ENCODE measurements at places on chromosomes 1 and 21. TPM values are rescaled to one million over a fixed set of nuclear protein-coding genes. Genes with fewer than 3 reads are reported as not detected.

DMBX1 gene
- not detected for total RNA-seq

RUSC1 gene
- total RNA-seq, result 26.8 TPM

FAM167B gene
- total RNA-seq, result 1.6 TPM

AJAP1 gene
- total RNA-seq, result 0.46 TPM

F13B gene
- total RNA-seq, result not detected

MRPL55 gene
- 36.7 TPM for total RNA-seq

DNA sequence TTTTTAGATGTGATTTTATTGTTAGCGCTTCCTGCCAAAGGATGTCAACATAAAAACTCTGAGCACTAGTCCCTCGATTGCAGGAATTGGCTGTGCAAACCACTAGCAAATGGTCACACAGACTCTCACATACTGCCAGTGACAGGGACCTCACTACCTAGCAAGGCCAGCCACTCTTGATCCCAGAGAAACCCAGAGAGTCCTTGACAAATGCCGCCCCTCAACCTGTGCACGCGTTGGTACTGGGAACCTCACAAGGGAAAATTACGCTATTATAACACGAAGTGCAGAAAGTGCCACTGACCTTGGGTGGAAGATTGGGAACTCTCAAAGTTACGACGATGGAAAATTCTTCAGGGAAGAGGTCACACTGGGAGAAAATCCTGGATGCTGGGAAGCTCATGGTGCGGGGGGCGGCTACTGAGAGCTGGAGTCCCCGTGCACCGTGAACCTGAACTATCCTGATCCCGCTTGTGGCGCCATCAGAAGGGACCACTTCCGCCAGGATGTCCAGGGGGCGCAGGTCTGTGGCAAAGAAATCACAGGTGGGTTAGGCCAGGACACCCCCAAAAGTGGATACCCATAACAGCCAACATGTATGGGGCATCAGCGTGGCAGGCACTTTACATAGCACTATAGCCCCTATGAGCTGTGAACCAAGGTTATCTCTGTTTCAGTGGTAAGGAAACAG lies 5.9 kb upstream of the KRTAP10-4 start:
- peaks cover 14% of the 10 kb centered on the region for H3K4me1 ChIP-seq
- no peak overlapping the region for H3K4me3 ChIP-seq
- no peaks in the 10 kb centered on the region for H3K27me3 ChIP-seq
- no peaks in the 10 kb centered on the region for H3K36me3 ChIP-seq
- H3K27ac ChIP-seq, result no peak overlapping the region
- DNase-seq, result no peak

- no peaks in the 10 kb centered on the region for H3K4me1 ChIP-seq
- no peak overlapping the region for H3K27ac ChIP-seq
- H3K36me3 ChIP-seq, result no peaks in the 10 kb centered on the region
- no peak for DNase-seq
- H3K4me3 ChIP-seq, result no peak overlapping the region
Measured at GRCh38 chr1:60141276-60141675, 67.7 kb upstream of the C1orf87 start.

DNA sequence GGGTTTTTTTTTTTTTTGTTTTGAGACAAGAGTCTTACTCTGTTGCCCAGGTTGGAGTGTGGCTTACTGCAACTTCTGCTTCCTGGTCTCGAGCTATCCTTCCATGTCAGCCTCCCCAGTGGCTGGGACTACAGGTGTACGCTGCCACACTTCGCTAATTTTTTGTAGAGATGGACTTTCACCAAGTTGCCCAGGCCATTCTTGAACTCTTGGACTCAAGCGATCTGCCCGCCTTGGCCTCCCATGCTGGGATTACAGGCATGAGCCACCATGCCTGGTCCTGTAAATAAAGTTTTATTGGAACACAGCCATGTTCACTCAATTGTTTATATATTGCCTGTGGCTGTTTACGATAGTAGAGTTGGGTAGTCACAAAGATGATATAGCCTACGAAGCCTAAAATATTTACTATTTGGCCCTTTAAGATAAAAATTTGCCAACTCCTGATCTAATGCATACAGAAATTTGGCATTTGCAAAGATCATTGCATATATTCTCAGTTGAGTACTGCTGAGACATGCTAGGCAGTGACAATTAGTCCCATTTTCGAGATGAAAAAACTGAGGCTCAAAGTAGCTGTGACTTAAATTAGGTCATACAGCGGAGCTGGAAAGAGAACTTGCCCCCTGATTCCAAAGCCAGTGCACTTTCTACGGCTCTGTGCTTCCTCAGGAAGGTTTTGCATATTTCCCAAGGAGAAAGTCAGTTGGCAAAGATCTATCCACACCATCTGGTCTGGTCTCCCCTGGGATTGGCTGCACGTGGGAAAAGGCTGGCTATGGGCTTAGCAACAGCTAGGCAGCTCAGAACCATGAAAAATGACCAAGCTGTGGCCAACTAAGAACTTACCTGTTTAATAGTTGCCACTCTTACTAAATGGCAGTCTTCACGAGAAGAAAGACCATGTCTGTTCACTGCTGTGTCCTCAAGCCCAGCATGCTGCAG lies 19.4 kb downstream of the MECR start:
- no peak for DNase-seq
- H3K4me3 ChIP-seq, result no peak overlapping the region
- peaks cover 3% of the 10 kb centered on the region for H3K36me3 ChIP-seq
- H3K4me1 ChIP-seq, result no peaks in the 10 kb centered on the region
- H3K27ac ChIP-seq, result no peak overlapping the region

DNA sequence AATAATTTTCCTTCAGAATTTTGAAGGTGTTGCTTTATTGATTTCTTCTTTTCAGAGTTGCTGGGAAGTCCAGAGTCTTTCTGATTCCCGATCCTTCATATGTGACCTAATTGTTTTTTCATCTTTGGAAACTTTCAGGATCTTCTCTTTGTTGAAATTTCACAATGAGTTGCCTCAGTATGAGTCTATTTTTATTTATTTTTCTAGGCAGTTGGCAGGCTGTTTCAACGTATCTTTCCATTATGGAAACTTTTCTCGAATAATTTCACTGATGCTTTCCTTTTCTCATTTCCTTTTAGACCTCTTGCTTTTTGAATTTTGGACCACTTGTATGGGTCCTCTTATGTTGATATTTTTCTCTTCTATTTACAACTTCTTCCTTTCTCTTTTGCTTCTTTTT lies 354.3 kb downstream of the TGFB2 start:
- no peaks in the 10 kb centered on the region for H3K36me3 ChIP-seq
- H3K27me3 ChIP-seq, result no peaks in the 10 kb centered on the region
- H3K27ac ChIP-seq, result no peak overlapping the region
- no peak for DNase-seq
- no peak overlapping the region for H3K4me3 ChIP-seq

DNA sequence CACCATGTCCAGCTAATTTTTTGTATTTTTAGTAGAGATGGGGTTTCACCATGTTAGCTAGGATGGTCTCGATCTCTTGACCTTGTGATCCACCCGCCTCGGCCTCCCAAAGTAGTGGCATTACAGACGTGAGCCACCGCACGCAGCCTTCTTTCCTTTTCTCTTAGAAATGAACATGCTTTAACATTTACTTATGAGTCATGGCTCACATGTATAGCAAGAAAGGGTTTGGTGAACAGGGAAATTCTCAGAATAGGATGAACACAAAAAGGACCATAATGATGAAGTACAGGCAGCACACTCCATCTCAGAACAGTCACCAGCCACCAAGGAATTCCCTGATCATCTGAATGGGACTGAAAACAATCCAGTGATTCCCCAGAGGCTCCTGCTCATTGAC lies 9.4 kb upstream of the VAMP4 start:
- H3K27ac ChIP-seq, result peak overlapping the region; percentile 85
- H3K4me3 ChIP-seq, result no peak overlapping the region
- peaks cover 5% of the 10 kb centered on the region for H3K4me1 ChIP-seq
- no peaks in the 10 kb centered on the region for H3K36me3 ChIP-seq
- no peak for DNase-seq
- H3K27me3 ChIP-seq, result no peaks in the 10 kb centered on the region

DNA sequence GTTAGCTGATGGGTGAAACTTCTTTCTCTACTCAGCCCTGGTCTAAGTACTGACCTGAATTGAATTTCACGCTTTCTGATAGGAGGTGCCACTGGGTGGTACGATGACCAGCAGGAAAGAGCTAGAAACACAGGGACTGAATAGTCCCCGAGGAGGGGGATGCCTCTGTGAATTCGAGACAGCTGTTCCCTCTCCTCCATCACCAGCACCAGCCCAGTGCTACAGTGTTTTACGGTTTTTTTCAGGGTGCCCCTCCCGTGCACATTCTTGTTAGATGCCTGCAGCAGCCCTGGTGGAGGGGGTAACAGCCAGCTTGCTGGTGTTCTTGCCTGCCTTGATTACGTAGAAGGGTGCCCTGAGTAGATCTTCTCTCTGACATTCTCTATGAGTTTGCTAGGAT lies 7.1 kb downstream of the HUNK start:
- no peaks in the 10 kb centered on the region for H3K4me1 ChIP-seq
- peaks cover 33% of the 10 kb centered on the region for H3K27me3 ChIP-seq
- no peak overlapping the region for H3K4me3 ChIP-seq
- DNase-seq, result no peak

DNA sequence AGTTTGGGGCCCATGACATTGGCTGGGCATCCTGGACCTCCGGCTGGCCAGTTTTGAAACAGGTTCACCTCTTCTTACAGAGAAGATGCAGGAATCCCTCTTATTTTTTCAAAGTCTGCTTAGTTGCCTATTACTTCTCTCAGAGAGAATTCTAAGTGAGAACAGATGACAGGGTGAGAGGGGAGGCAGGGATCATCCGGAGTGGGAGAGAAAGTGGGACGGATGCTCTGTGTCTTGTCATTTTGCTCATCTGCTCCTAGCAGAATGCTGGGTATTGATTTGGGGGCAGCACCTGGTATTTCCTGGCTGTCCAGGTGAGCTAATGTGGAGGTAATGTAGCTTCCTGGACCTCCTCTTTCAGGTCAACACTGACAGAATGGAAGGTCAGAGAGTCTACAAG lies 32.4 kb downstream of the GNG4 start:
- H3K4me3 ChIP-seq, result no peak overlapping the region
- H3K36me3 ChIP-seq, result no peaks in the 10 kb centered on the region
- H3K27me3 ChIP-seq, result peaks cover 9% of the 10 kb centered on the region
- no peaks in the 10 kb centered on the region for H3K4me1 ChIP-seq
- H3K27ac ChIP-seq, result no peak overlapping the region

DNA sequence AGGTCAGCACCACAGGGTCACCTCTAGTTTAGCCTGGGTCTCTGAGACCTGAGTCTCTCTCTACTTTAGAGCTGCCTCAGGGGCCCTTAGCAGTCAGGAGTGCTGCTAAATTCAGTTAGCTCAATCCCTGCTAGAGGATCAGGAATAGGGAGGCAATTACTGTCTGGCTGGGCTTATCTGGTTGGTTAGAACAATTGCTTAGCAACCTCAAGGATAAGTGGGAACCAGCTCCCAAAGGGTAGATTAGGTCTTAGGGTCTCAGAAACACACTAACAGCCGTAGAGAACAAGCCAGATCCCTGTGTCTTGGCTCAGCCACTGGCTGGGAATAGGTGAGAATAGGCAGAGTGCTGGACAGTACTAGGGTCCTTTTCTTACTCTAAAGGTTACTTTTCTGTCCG lies 7.7 kb downstream of the PM20D1 start:
- no peak overlapping the region for H3K27ac ChIP-seq
- H3K4me1 ChIP-seq, result peaks cover 6% of the 10 kb centered on the region
- H3K36me3 ChIP-seq, result no peaks in the 10 kb centered on the region
- H3K27me3 ChIP-seq, result no peaks in the 10 kb centered on the region

GRCh38 chr1:65178235-65178634 lies 30.2 kb downstream of the AK4 start:
- H3K27ac ChIP-seq, result no peak overlapping the region
- DNase-seq, result no peak
- H3K4me3 ChIP-seq, result no peak overlapping the region
- peaks cover 12% of the 10 kb centered on the region for H3K27me3 ChIP-seq
- no peaks in the 10 kb centered on the region for H3K36me3 ChIP-seq

DNA sequence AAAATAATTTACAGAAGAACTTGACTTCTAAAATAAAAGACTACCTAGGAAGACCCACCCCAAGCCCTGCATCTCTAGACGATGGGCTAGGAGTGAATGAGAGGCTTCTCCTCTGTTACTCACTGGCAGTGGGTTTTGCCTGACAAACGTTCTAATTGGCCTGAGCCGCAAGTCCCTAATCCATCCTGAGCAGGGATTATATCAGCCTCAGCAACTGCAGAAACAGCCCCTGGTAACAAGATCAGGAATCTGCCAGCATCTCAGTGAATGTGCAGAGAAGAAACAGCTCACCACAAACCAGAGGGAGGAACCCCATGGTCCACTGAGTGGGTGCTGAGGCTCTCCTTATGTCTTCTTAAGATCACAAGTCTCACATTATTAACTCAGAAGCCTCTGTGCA lies 240.6 kb downstream of the BRINP2 start:
- no peaks in the 10 kb centered on the region for H3K27me3 ChIP-seq
- no peak for DNase-seq
- H3K4me3 ChIP-seq, result no peak overlapping the region
- no peaks in the 10 kb centered on the region for H3K4me1 ChIP-seq

GRCh38 chr21:37232274-37233018 lies 34.7 kb downstream of the VPS26C start:
- peaks cover 18% of the 10 kb centered on the region for H3K36me3 ChIP-seq
- no peak for DNase-seq
- no peak overlapping the region for H3K4me3 ChIP-seq

DNA sequence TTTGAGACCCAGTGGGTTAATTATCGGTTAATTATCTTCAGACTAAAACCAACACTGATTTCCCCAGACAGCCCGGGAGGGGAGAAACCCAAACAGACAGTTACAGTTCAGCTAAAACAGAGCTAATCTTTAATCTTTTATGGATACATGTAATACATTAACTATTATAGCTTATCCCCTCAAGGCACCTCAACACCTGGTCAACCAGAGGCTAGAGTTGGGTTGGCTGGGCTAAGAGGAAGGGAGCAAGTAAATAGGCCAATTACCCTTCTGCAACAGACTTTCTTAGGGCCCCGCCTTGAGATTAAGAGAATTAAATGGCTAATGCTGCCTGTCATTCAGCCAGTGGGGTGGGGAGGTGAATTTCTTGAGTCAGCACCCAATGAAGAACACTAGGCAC lies 6.6 kb upstream of the MED18 start:
- H3K4me1 ChIP-seq, result peaks cover 6% of the 10 kb centered on the region
- no peaks in the 10 kb centered on the region for H3K27me3 ChIP-seq
- H3K27ac ChIP-seq, result no peak overlapping the region
- no peak for DNase-seq
- H3K36me3 ChIP-seq, result no peaks in the 10 kb centered on the region

DNA sequence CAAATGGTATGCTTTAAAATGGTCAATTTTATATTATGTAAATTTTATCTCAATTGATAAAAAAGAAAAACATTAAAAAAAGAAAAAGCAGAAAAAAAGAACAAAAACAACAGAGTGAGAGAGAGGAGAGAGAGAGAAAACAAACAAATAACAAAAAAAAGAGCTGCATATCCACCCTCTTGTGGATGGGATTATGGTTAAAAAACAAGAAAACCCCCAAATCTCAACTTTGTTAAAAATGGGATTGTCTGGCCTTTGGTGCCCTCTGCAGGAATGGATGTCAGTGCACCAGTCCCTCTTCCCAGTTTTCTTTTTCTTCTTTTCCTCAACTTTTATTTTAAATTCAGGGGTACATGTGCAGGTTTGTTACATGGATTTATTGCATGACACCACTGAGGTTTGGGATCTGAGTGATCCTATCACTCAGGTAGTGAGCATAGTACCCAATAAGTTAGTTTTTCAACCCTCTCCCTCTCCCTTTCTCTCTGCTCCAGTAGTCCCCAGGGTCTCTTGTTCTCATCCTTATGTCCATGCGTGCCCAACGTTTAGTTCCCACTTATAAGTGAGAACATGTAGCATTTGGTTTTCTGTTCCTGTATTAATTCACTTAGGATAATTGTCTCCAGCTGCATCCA lies 28.1 kb downstream of the RNF187 start:
- no peak overlapping the region for H3K4me3 ChIP-seq
- H3K27ac ChIP-seq, result no peak overlapping the region
- H3K27me3 ChIP-seq, result peaks cover 47% of the 10 kb centered on the region
- H3K4me1 ChIP-seq, result peaks cover 12% of the 10 kb centered on the region
- peak; percentile 45 for DNase-seq

All from activated T-cell treated with anti-CD3 and anti-CD28 coated beads, Interleukin-2, amount 50 U/mL, for 72 hours (primary cell).